ENCODE measurements at places on chromosomes 3 and 15. TPM values are rescaled to one million over a fixed set of nuclear protein-coding genes. Genes with fewer than 3 reads are reported as not detected.

TM4SF1 gene
- not detected for total RNA-seq

GRCh38 chr3:31356941-31357340 lies 175.8 kb upstream of the STT3B start:
- H3K36me3 ChIP-seq = peaks cover 8% of the 10 kb centered on the region
- no peak overlapping the region for H3K27ac ChIP-seq
- peaks cover 15% of the 10 kb centered on the region for H3K4me1 ChIP-seq
- no peak overlapping the region for H3K4me3 ChIP-seq
- H3K27me3 ChIP-seq = no peaks in the 10 kb centered on the region

GRCh38 chr3:98768961-98769360 lies 5.8 kb downstream of the ST3GAL6 start:
- peaks cover 27% of the 10 kb centered on the region for H3K27me3 ChIP-seq

TMEM207 gene
- total RNA-seq = not detected

MUC4 gene
- 0.15 TPM for total RNA-seq

All from activated CD4-positive, alpha-beta T cell treated with anti-CD3 and anti-CD28 coated beads, Interleukin-2, amount 10 ng/mL, durations not matched to agents 7 days and 5 days (primary cell).